Muscle of leg (tissue), 16 donors: ENCODE measurements at places on chromosomes 3 and 15. TPM values are rescaled to one million over a fixed set of nuclear protein-coding genes. Genes with fewer than 3 reads are reported as not detected.

Gene STRA6
- 0.40 TPM for total RNA-seq

DNA sequence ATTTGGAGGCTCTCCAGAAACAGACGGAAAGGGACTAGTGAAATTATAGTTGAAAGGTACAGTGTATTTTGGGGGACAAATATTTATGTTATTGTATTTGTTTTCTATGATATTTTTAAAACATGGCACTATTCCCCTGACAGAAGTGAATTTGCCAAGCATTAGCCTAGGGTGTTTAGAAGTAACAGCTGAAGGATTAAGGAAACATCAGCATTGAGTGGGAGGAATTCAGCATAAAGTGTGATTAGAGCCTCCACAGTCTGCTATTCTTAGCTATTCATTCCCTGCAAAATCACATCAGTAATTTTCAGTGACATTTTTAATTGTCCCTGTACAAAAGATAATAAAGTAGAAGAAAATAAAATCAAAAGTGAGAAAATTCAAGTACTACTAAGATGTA, 231.4 kb downstream of the ROBO2 start:
- peak; percentile 44 for DNase-seq

GRCh38 chr3:46429671-46430070, 22.6 kb downstream of the CCRL2 start:
- no peak for DNase-seq

Gene RASGRF1
- 0.13 TPM for total RNA-seq

Gene ZDHHC3
- 40.7 TPM for total RNA-seq

DNA sequence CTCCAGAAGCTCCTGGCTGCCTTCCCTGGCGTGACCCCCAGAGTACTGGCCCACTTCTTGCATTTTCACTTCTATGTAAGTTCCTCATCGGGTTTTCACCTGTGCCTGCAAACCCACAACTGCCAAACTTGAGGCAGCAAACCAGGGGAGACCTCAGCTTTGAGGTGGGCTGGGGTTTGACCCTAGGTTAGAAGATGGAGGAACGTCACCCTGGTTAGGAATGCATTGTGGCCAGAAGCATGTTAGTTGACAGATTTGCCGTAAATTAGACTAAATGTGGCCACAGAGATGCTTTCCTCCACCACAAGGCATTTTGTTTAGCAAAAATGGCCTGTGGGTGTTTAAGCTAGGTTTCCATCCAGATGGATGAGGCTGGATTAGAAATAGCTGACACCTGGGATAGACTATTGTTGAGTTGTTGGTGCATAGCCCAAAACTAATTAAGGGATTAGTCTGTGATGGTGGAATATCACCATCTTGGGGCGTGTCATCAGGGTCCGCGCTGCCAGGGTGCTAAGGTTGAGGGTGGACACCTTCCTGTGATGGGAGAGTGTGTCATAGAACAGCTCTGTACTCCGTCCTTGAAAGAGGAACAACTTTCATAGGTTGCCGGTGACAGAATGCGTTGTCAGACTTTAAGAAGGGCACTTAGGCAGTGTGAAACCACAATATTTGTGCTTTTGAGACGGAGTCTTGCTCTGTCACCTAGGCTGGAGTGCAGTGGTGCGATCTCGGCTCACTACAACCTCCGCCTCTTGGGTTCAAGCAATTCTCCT, 3.6 kb downstream of the NISCH start:
- no peak for DNase-seq

Gene PLA2G4D
- total RNA-seq = not detected
